Uterus (tissue), 4 donors: ENCODE measurements at places on chromosomes 2 and 18. TPM values are rescaled to one million over a fixed set of nuclear protein-coding genes. Genes with fewer than 3 reads are reported as not detected.

- H3K4me1 ChIP-seq: peaks cover 6% of the 10 kb centered on the region
- no peaks in the 10 kb centered on the region for H3K27me3 ChIP-seq
- no peaks in the 10 kb centered on the region for H3K36me3 ChIP-seq
Observed at GRCh38 chr2:28745876-28746275, 5.8 kb upstream of the PPP1CB start.

- no peaks in the 10 kb centered on the region for H3K36me3 ChIP-seq
- H3K27ac ChIP-seq: no peak overlapping the region
- H3K4me1 ChIP-seq: no peaks in the 10 kb centered on the region
- H3K27me3 ChIP-seq: no peaks in the 10 kb centered on the region
- DNase-seq: no peak
Observed at GRCh38 chr2:111069722-111070121, 51.0 kb upstream of the BCL2L11 start.

DNA sequence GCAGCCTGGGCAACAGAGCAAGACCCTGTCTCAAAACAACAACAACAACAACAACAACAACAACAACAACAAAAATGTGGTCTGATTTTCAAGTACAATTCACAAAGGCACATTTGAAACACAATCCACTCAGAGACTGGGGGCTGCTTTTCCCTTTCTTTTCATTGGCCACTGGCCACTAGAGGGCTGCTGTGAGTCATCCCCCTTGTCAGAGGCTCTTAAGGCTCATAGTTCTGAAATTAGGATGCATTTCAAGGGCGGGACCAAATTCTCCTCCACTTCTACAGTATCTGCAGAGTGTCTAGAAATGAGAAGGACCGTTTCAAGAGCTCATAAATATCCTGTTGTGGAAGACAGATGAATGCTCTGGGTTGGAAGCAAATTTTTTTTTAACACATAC is 285.4 kb downstream of the NRXN1 start:
- H3K36me3 ChIP-seq: no peaks in the 10 kb centered on the region
- H3K27me3 ChIP-seq: no peaks in the 10 kb centered on the region
- no peaks in the 10 kb centered on the region for H3K4me1 ChIP-seq
- DNase-seq: no peak
- H3K4me3 ChIP-seq: no peak overlapping the region

- H3K36me3 ChIP-seq: no peaks in the 10 kb centered on the region
- H3K27ac ChIP-seq: no peak overlapping the region
- H3K4me3 ChIP-seq: no peak overlapping the region
- no peak for DNase-seq
Observed at GRCh38 chr2:212451786-212452231, 86.8 kb downstream of the ERBB4 start.

DNA sequence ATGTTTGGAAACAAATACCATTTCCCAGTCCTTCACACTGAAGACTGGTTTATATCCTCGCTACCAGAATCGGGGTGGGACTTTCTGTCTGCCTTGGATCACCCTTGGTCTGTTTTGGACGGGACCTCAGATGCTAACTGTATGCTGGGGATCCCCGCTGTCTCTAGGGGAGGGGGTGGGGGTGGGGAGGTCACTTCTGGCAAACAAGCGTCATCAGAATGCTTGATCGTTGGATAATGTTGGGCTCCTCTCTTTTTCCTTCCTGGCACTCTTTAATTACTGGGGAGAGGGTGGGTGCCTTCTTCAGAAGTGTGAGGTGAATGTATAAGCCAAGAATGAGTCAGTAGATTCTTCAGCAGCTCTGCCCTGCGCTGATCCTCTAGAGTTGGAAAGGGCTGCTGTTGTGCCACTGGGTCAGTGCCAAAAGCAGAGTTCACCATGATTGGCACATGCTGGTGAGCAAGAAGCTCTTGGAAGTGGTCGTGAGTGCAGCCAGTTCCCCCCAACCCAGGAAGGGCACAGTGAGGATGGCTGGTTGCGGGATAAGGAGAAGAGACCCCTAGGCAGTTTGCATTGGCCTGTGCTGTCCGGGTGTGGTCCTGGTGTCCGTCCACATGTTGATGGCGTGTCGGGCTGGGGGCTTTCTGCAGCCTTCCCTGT is 32.2 kb downstream of the DGKD start:
- H3K27me3 ChIP-seq: no peaks in the 10 kb centered on the region
- H3K4me3 ChIP-seq: no peak overlapping the region
- H3K27ac ChIP-seq: peak overlapping the region; percentile 85
- no peaks in the 10 kb centered on the region for H3K36me3 ChIP-seq

DNA sequence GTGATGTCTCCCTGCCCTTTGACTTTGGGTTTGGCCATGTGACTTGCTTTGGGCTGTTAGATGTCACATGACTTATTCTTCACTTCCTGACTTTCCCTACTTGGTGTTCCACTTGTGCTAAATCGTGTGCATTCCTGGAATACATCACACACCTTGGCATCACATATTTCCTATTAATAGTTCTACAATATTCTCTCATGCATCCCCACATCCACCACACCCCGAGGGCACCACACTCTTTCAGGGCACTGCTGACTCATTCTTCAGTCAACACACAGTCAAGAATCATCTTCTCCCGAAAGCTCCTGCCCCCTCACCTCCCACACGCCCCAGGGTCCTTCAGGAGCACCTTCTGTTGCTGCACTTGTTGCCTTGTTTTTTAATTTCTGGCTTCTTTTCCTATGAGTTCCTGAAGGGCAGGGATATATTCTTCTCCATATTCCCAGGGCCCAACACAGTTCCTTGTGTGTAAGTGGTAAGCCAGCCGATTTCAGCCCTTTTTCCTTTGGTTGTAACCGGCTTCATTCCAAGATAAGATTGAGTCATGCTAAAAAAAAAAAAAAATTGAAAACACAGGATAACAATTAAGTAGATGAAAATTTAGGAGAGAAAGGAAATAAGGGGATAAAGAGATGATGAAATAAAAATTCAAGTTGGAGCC is 341.4 kb downstream of the SLC4A3 start:
- no peaks in the 10 kb centered on the region for H3K4me1 ChIP-seq
- H3K27me3 ChIP-seq: no peaks in the 10 kb centered on the region
- H3K36me3 ChIP-seq: no peaks in the 10 kb centered on the region
- H3K27ac ChIP-seq: no peak overlapping the region

DNA sequence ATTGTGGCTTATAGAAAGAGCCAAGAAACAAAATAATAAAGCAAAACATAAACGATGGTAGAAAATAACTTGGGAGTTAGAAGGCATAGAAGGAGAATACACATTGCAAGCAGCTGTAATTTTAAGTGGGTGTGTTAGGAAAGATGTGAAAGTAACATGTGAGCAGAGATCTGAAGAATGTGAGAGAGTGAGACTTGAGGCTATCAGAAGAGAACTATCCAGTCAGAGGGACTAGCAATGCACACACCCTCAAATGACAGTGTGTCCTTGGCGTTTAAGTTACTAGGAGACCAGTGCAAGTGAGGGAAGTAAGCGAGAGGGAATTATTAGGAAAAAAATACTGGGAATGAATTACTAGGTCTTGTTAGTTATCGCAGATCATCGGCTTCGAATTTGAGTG is 304.9 kb downstream of the DSEL start:
- no peak overlapping the region for H3K4me3 ChIP-seq
- no peak overlapping the region for H3K27ac ChIP-seq
- H3K27me3 ChIP-seq: no peaks in the 10 kb centered on the region
- DNase-seq: no peak
- H3K4me1 ChIP-seq: no peaks in the 10 kb centered on the region

GRCh38 chr2:209424199-209424701 is 403 bp downstream of the MAP2 start:
- H3K4me3 ChIP-seq: peak overlapping the region; percentile 65
- H3K4me1 ChIP-seq: peaks cover 5% of the 10 kb centered on the region
- peak; percentile 15 for DNase-seq
- no peaks in the 10 kb centered on the region for H3K27me3 ChIP-seq
- peak overlapping the region; percentile 20 for H3K27ac ChIP-seq

- no peaks in the 10 kb centered on the region for H3K36me3 ChIP-seq
- peak overlapping the region; percentile 78 for H3K27ac ChIP-seq
- H3K4me3 ChIP-seq: no peak overlapping the region
- no peaks in the 10 kb centered on the region for H3K4me1 ChIP-seq
- H3K27me3 ChIP-seq: no peaks in the 10 kb centered on the region
- DNase-seq: no peak
Observed at GRCh38 chr2:43455731-43456642, 139.9 kb downstream of the THADA start.

- no peaks in the 10 kb centered on the region for H3K36me3 ChIP-seq
- no peak overlapping the region for H3K27ac ChIP-seq
- no peak overlapping the region for H3K4me3 ChIP-seq
Observed at GRCh38 chr2:219574484-219575311, 2.6 kb downstream of the INHA start.

DNA sequence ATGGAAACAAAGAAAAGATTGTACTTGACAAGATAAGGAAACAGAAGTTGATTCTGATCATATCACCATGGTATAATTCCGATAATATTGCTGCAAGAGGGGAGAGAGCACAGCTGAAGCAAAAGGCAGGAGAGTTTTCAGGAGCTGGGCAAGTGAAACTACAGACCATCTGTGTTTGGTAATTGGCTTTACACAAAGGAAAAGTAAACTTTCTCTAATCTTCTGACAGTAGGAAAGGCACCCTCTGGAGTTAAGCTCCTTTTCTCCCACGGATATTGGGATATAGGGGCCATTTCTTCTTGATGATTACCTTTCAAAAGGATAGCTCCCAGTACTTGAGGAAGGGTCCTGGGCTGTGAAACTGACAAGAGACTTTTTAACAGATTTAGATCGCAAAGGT is 29.9 kb upstream of the REG3A start:
- no peaks in the 10 kb centered on the region for H3K27me3 ChIP-seq
- no peak overlapping the region for H3K27ac ChIP-seq
- H3K36me3 ChIP-seq: no peaks in the 10 kb centered on the region
- H3K4me3 ChIP-seq: no peak overlapping the region
- no peak for DNase-seq

DNA sequence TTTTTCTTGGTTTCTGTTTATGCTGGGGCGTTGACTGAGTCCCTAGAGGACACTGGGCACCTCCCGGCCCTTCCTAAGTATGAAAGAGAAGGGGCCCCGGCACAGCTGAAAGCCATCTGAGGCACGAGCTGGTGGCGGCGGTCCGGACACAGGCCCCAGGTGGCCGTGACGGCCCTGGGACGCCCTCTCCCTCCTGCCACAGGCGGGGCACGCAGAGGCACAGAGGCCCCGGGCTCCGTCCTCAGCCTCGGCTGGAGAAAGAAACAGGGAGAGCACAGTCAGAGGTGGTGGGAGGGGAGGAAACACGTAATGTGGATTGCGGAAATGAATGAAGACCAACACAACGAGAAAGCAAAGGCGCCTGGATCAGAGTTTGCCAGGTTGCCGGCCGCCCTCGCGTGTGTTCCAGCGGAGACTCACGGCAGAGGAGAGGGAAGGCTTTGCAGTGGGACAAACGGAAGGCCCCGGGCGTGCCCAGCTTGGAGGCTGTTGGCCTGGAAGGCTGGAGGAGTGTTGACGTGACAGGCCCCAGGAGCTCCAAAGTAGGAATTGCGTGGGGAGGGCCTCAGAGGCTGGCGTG is 119.1 kb downstream of the PTGR3 start:
- H3K27me3 ChIP-seq: no peaks in the 10 kb centered on the region
- no peaks in the 10 kb centered on the region for H3K4me1 ChIP-seq
- DNase-seq: no peak
- H3K36me3 ChIP-seq: no peaks in the 10 kb centered on the region
- H3K27ac ChIP-seq: no peak overlapping the region
- H3K4me3 ChIP-seq: no peak overlapping the region

- H3K27ac ChIP-seq: no peak overlapping the region
- no peaks in the 10 kb centered on the region for H3K36me3 ChIP-seq
- no peaks in the 10 kb centered on the region for H3K4me1 ChIP-seq
- no peaks in the 10 kb centered on the region for H3K27me3 ChIP-seq
- no peak overlapping the region for H3K4me3 ChIP-seq
Observed at GRCh38 chr2:104787298-104788065, 66.4 kb upstream of the POU3F3 start.

DNA sequence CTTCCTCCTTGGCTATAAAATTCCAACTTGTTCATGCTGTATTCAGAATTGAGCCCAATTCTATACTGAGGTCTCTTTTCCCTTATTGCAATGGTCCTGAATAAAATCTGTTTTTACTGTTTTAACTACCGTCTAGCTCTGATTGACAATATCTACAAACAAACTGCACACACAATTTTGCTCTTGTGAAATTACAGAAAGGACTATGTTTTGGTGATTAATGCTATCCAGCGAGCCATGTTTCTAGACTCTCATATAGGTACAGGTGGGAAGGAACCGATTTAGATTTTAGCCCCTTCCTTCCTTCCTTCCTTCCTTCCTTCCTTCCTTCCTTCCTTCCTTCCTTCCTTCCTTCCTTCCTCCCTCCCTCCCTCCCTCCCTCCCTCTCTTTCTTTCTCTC is 254.4 kb downstream of the SLC4A3 start:
- no peak overlapping the region for H3K27ac ChIP-seq
- H3K4me1 ChIP-seq: no peaks in the 10 kb centered on the region
- no peaks in the 10 kb centered on the region for H3K27me3 ChIP-seq
- H3K4me3 ChIP-seq: no peak overlapping the region
- no peak for DNase-seq

DNA sequence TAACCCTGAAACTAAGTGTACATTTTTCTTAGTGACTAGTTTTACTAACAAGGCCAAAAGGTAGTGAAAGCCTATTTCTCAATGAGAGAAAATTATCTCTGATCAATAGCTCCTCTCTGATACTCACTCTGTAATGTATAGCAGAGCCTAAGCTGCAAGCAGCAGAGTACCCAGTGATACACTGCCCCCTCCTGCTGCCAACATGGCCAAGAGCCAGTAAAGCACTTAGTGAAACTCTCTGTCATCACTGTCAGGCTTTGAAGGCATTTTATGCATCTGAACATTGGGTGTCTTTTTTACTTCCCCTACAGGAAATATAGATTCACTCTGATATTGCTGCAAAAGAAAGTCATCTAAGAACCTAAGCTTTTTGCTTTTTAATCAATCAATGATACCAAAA is 784.1 kb upstream of the CDH7 start:
- H3K4me1 ChIP-seq: no peaks in the 10 kb centered on the region
- no peaks in the 10 kb centered on the region for H3K27me3 ChIP-seq
- H3K4me3 ChIP-seq: no peak overlapping the region
- no peaks in the 10 kb centered on the region for H3K36me3 ChIP-seq

GRCh38 chr2:127953128-127953718 is 67.5 kb upstream of the AMMECR1L start:
- H3K4me3 ChIP-seq: no peak overlapping the region
- H3K4me1 ChIP-seq: no peaks in the 10 kb centered on the region
- peak overlapping the region; percentile 0 for H3K27ac ChIP-seq
- H3K27me3 ChIP-seq: no peaks in the 10 kb centered on the region

Gene RAMP1
- 44.1 TPM for total RNA-seq

Gene PRSS56
- not detected for total RNA-seq

Gene NEU2
- total RNA-seq: not detected

Gene STEAP3
- total RNA-seq: 2.3 TPM

Gene LDLRAD4
- 23.8 TPM for total RNA-seq

Gene TANC1
- total RNA-seq: 57.2 TPM

Gene ENOSF1
- total RNA-seq: 16.5 TPM

Gene IL1R2
- 8.2 TPM for total RNA-seq

Gene LRRC30
- not detected for total RNA-seq

Gene SMARCAL1
- total RNA-seq: 20.1 TPM

Gene CENPA
- total RNA-seq: not detected

Gene RND3
- 69.4 TPM for total RNA-seq

Gene RESP18
- total RNA-seq: not detected

Gene FAM124B
- 7.9 TPM for total RNA-seq

Gene EVX2
- 0.28 TPM for total RNA-seq
